Fibroblast of skin of left biceps (primary cell): ENCODE measurements at places on chromosomes 3 and 15.

GRCh38 chr3:72346526-72346926 is 501.7 kb downstream of the SHQ1 start:
- DNase-seq: peak; percentile 97

DNA sequence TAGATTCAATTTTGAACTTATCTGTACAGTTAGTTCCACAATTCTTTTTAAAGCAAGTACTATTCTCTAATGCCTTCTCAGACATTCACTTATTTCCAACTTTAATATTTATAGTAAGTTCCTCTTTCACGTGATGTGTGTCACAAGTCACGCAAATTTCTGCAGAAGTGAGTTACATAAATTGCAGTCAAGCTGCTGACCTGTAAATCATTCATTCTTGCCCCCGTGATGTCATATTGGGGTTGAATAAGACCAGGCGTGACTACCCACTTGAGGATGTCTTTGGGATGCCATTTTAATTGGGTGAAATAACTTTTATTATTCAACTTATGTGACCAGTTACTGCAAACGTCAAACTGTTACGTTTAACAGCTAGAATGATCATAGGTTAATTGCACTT is 15.1 kb downstream of the PPARG start:
- DNase-seq: no peak

DNA sequence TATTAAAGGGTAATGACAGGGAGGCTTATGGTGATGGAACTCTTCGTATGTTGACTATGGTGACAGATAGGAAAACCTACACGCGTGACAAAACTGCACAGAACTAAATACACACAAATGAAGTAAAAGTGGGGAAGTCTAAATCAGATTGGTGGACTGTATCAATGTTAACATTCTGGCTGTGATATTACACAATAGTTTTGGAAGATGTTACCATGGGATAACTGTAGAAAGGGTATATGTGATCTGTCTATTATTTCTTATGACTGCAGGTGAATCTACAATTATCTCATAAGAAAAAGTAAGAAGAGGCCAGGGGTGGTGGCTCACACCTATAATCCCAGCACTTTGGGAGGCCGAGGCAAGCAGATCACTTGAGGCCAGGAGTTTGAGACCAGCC is 9.1 kb downstream of the HIGD2B start:
- no peak for DNase-seq

- no peak for DNase-seq
These were observed 190.7 kb downstream of the RORA start for GRCh38 chr15:61038387-61038786.

DNA sequence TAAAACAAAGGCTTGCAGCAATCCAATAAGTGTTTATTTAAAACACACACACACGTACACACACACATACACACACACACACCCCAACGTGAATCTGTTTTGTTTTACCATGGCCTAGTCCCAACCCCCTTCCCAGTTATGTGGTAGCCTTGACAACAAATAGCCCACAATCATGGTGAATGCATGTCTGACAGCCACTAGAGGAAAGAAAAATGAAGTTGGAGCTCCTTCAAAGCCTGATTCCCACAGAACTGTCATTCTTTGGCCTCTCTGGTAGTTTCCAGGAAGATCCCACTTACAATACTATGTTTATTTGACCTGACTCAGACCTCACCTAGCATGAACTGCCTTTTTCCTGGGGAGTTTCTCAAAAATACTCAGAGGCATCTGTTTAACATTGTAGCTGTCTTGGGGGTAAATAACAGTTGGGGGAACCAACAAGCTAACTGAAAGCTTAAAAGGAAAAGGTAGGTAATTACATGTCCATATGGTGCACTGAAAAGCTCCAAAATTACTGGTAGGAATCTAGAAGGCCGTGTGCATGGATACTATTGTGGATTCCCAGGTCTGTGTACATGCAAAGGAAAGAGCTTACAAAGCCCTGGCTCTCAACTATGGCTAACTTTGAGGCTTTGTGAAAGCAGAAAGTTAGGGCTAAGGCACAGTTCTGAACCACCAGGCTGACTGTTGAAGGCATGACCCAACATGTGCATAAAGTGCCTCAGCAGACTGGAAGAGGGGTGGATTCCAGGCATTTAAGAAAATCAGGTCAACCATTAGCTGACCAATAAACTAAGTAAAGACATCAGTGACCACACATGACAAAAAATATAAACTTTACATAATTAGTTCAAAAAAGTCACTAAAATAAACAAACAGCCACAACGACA is 65.3 kb downstream of the FAIM start:
- DNase-seq: peak; percentile 57

- no peak for DNase-seq
These were observed 294.0 kb downstream of the SOX2 start for GRCh38 chr3:182005701-182006100.

GRCh38 chr3:127161236-127161635 is 31.7 kb upstream of the PRR23E start:
- DNase-seq: no peak

DNA sequence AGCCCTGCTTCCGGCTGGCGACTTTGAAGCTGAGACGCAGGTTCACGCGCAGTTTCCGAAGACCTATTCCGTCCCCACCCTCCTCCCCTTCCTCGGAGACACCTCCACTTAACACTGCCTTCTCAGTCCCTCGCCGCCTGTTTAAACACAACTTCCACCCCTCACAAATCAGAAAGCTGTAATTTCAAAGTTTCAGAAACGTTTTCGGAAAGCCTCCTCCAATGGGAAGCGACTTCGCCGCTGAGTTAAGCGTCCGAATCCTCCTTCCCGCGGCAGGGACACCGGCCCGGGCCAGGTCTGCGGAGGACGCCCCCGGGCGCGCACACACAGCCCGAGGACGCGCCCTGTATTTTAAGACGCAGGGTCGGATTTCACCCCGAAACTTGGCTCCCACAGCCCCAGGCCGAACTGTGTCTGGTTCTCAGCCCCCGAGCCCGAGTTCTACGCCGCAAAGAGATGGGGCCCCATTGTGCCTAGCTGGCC is 559 bp upstream of the LRRN1 start:
- DNase-seq: no peak

DNA sequence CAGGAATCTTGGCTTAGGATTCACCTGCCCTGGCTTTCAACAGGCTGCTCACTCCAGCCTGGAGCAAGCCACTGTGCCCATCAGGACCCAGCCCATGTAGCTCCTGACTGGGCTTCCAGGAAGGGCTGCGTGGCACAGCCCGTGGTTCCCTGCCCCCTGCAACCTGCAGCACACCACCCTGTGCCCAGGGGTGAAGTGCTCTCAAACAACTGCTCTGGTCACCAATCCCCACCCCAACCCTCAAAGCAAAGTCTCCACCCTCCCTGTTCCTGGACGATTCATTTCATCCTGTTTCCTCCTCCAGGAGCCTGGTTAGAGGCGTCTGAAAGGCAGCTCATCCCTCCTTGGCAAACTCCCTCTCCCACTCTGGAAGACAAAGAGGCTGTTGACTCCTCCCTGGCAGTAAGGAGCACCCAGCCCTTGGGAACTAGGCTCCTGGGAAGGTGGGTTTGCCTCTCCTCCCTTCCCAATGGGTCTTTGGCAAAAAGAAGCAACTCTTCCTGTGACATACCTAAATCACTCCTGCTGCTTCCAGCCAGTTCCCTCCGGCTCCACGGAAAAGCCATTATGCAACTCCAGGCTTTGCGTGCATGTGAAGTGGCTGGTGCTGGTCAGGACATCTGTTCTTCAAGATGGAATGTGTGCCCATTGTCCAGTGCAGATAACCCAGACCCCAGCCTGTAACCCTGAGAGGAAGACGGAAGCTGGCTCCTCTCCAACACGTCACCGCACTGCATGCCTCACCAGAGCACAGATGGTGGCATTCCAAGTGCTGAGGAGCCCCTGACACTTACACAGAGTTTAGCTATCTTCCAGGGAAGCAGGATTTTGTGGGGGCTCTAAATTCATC is 29.1 kb upstream of the VIPR1 start:
- no peak for DNase-seq

GRCh38 chr3:32510075-32510724 is 7.5 kb upstream of the CMTM6 start:
- no peak for DNase-seq

DNA sequence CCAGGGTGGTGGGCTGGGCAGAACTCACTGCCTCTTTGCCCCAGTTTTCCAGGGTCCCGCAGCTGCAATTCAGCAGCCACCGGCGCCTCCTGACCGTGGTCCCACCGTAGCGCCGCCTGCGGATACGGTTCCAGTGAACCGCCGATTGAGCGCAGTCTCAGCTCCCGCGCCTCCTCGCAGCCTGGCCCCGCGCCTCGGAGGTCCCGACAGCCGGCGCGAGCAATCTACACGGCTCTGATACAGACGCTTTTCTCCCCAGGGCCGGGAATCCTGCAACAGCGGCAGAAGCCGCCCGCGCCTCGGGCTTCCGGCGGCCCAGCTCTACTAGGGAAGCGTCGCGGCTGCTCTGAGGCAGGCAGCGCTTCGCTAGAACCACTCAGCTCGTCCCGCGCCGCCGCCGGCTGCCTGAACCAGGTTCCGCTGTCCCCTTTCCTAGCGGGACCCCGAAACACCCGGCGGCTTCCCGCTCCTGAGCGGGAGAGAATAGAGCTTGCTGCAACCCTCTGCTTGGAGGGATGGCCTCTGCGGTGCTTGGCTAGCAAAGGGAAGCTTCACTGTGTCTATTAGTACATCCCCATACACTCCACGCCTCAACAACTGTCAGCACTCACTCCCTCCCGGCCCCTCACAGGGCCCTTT is 3.1 kb downstream of the FOXL2NB start:
- DNase-seq: no peak

DNA sequence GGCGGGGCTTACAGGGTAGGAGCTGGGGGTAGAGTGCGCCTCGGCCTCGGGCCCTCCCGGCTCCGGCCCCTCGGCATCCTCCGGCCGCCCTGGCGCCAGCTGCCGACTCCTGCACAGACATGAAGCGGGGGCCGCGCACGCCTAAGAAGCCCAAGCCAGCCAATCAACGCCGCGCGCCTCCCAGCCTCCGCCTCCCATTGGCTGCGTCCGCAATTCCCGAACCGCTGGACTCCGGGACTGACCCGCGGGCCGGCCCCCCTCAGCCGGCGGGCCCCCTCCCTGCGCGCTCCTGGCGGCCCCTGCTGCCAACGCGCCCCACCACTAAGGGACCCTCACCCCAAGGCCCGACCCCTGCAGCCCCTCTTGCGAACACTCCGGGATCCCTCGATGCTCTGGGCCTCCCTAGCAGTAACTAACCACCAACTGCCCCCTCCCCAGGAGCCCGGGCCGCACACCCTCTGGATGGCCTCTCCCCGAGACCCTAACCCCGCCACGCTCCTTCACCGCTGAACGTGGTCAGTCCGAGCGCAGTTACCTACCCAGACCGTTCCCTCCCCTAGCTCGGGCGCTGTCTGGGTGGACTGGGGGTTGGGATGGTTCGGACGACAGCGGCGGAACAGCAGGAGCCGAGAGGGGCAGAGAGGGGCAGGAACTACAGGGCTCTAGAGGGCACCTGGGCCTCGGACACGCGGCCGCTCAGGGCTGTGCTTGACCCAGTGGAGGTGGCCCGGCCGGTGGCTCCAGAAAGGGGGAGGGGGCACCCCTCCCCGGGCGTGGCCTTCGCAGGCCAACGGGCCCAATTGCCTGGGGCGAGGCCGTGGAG is 5.0 kb downstream of the GATA2 start:
- peak; percentile 49 for DNase-seq
